ENCODE measurements at places on chromosomes 2 and 18. TPM values are rescaled to one million over a fixed set of nuclear protein-coding genes. Genes with fewer than 3 reads are reported as not detected.

CNRIP1 gene
- total RNA-seq: not detected

GRCh38 chr18:73087282-73087977 is 219.6 kb upstream of the NETO1 start:
- no peaks in the 10 kb centered on the region for H3K36me3 ChIP-seq
- no peak for DNase-seq
- H3K27ac ChIP-seq: no peak overlapping the region
- H3K27me3 ChIP-seq: no peaks in the 10 kb centered on the region
- no peak overlapping the region for H3K4me3 ChIP-seq

- no peak overlapping the region for H3K27ac ChIP-seq
- no peaks in the 10 kb centered on the region for H3K27me3 ChIP-seq
- no peaks in the 10 kb centered on the region for H3K4me1 ChIP-seq
These were observed 19.8 kb downstream of the CCDC68 start for GRCh38 chr18:54939361-54939917.

- no peaks in the 10 kb centered on the region for H3K27me3 ChIP-seq
- H3K4me1 ChIP-seq: no peaks in the 10 kb centered on the region
- H3K36me3 ChIP-seq: no peaks in the 10 kb centered on the region
- DNase-seq: no peak
These were observed 89.2 kb downstream of the DTNA start for GRCh38 chr18:34799291-34799690.

METAP1D gene
- 15.8 TPM for total RNA-seq

TDRD15 gene
- total RNA-seq: not detected

GRCh38 chr2:84631047-84631446 is 114.7 kb downstream of the DNAH6 start:
- no peaks in the 10 kb centered on the region for H3K4me1 ChIP-seq
- no peaks in the 10 kb centered on the region for H3K27me3 ChIP-seq
- H3K27ac ChIP-seq: no peak overlapping the region
- no peak overlapping the region for H3K4me3 ChIP-seq

GRCh38 chr18:6962571-6963451 is 154.8 kb downstream of the LAMA1 start:
- no peaks in the 10 kb centered on the region for H3K36me3 ChIP-seq
- H3K4me1 ChIP-seq: no peaks in the 10 kb centered on the region
- H3K27me3 ChIP-seq: no peaks in the 10 kb centered on the region
- no peak for DNase-seq

- no peaks in the 10 kb centered on the region for H3K36me3 ChIP-seq
- peaks cover 51% of the 10 kb centered on the region for H3K4me1 ChIP-seq
These were observed 104.2 kb downstream of the ASAP2 start for GRCh38 chr2:9310798-9311197.

DNA sequence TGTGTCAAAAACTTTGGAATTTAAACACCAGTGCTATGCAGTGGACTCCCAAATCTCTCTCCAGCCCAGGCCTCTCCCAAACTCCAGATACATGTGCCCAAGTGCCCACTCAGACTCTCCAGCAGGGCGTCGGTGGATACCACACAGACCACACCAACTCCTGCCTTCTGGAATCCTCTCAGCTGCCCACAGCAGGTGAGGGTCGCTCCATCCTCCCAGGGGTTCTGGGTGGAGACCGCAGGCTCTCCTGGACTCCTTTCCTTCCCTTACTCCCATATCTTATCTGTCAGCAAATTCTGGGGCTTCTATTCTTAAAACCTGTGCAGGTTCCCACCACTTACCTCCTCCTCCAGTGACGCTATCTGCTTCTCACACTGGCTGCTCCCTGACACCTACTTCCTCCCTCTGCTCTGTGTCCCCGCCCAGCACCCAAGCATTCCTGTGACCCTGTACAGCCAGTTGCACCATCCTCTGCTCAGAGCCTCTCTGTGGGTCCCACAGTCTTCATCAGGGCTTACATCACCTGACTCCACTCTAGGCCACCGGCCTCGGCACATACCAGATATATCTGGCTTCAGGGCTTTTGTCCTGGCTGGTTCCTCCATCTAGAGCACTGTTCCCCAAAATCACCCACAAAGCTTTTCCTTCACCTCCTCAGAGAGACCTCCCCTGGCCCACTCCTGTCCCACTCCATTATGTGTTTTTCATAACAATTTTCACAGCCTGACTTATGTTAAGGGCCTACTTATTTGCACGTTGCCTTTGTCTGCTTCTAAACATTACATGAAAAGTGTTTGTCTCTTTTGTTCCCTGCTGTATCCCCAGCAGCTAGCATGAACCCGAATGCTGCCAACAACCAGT is 2.6 kb upstream of the IMP4 start:
- H3K36me3 ChIP-seq: peaks cover 10% of the 10 kb centered on the region
- no peak overlapping the region for H3K27ac ChIP-seq
- no peak overlapping the region for H3K4me3 ChIP-seq
- H3K4me1 ChIP-seq: peaks cover 31% of the 10 kb centered on the region
- no peak for DNase-seq
- no peaks in the 10 kb centered on the region for H3K27me3 ChIP-seq

GRCh38 chr2:170969030-170969429 is 40.0 kb downstream of the GORASP2 start:
- H3K36me3 ChIP-seq: peaks cover 14% of the 10 kb centered on the region
- H3K27me3 ChIP-seq: no peaks in the 10 kb centered on the region
- H3K4me3 ChIP-seq: no peak overlapping the region
- no peak overlapping the region for H3K27ac ChIP-seq

GRCh38 chr2:157377861-157378260 is 52.2 kb upstream of the ERMN start:
- no peaks in the 10 kb centered on the region for H3K4me1 ChIP-seq
- DNase-seq: no peak
- no peaks in the 10 kb centered on the region for H3K36me3 ChIP-seq
- no peaks in the 10 kb centered on the region for H3K27me3 ChIP-seq

GATA6 gene
- 3.3 TPM for total RNA-seq

DNA sequence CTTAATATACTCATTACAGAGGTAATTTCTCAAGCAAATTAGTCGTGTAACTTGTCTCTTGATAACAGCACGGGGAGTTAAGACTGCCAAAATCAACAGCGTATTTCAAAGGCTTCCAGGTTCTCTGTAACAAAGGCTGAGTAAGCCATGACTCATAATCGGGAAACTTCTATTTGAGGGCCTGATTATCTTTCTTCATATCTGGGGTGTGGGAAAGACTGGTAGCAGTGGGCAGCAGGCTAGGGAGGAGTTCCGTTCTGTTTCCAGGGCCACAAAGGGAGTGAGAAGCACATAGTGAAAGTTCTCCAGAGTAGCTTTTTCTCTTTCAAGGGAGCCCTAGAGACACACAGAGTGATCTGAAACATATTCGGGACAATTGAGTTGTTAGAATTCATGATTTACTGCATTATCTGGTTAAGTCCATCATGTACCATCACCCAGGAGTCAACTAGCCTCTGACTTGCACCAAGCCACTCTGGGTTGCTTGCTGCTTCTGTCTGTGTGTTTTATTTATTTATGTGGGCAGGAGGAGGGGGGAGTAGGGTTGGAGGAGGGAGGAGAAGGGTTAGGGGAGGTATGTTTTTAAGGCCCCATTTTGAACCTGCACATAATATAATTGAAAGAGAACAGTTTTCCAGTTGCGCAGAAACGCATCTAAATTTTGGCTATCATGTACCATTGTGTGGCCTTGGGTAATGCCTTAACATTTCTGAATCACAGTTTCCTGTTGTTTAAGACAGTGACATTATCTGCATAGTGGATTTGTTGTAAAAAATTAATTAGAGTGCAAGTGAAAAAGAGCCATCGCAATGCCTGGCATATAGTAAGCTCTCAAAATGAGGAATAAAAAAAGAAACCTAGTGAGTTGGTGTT is 80.5 kb upstream of the ITPRID2 start:
- no peaks in the 10 kb centered on the region for H3K36me3 ChIP-seq
- no peaks in the 10 kb centered on the region for H3K27me3 ChIP-seq
- H3K4me1 ChIP-seq: peaks cover 88% of the 10 kb centered on the region
- DNase-seq: peak; percentile 98
- no peak overlapping the region for H3K4me3 ChIP-seq

- no peaks in the 10 kb centered on the region for H3K4me1 ChIP-seq
- no peaks in the 10 kb centered on the region for H3K36me3 ChIP-seq
- no peak overlapping the region for H3K4me3 ChIP-seq
These were observed 56.0 kb downstream of the HDAC4 start for GRCh38 chr2:239344857-239345216.

ZBTB7C gene
- total RNA-seq: 0.37 TPM

DNA sequence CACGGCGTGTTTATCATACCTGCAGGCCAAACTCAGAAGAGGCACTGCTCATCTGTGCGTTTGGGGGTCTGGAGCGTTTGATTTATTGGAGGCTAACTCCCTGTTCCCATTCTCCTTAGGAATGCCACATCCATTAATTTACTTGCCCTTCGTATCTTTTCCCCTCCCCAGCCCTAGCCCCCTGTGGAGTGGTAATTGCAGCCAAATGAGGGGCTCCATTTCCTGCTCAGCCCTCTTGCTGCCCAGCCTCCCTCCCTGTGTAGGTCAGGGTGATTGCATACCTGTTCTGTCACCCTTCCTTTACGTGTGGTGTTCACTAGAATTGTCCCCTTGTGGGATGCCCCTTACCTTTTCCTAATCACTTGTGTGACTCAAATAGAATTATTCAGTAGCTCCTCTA is 120.4 kb downstream of the MAP3K20 start:
- no peaks in the 10 kb centered on the region for H3K36me3 ChIP-seq
- H3K4me3 ChIP-seq: no peak overlapping the region
- H3K27me3 ChIP-seq: no peaks in the 10 kb centered on the region
- no peak for DNase-seq
- no peak overlapping the region for H3K27ac ChIP-seq

DNA sequence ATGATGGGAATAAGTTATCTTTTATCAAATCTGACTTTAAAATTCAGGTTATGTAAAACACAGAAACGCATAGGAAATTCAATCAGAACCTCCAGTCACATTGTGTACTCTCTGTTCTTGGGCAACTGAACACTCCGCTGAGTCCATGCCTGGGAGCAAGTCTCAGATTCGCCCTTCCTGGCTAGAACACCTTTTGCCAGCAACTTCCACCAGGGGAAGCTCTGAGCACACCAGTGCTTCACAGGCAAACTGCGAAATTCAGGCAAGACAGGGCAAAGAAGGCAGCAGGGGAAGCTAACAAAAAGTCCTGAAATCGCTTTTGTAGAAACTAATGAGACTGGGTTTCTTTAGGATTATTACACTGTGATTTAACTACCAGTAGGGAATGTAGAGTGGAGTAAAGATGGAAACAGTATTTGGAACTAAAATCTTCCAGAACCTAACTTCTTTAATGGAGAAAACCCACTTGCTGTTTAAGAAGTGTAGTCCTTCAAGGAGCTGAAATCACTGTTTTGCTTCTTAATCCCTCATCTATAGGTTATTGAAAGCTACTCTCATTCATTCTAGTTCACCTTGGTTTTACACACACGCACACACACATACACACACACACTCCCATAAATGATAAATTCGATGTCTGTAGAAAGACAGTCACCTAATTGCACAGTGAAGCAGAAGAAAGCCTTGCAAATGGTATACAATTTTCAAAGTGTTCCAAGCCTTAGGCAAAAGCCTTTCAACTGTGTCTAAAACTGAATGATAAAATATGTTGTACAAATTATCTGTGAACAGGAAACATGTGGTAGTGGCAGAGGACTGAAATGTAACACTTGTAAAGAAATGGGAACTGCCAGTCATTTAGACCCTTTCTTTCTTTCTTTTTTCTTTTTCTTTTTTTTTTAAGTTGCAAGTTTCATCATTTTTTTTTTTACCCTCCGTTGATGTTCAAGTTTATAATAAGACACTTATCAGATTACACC is 214.5 kb downstream of the TMEM182 start:
- H3K27ac ChIP-seq: no peak overlapping the region
- H3K4me3 ChIP-seq: no peak overlapping the region
- no peaks in the 10 kb centered on the region for H3K36me3 ChIP-seq

- no peak overlapping the region for H3K4me3 ChIP-seq
- H3K27me3 ChIP-seq: no peaks in the 10 kb centered on the region
- H3K4me1 ChIP-seq: no peaks in the 10 kb centered on the region
- DNase-seq: no peak
- H3K36me3 ChIP-seq: no peaks in the 10 kb centered on the region
- no peak overlapping the region for H3K27ac ChIP-seq
These were observed 52.6 kb downstream of the SLC40A1 start for GRCh38 chr2:189527812-189528592.

DNA sequence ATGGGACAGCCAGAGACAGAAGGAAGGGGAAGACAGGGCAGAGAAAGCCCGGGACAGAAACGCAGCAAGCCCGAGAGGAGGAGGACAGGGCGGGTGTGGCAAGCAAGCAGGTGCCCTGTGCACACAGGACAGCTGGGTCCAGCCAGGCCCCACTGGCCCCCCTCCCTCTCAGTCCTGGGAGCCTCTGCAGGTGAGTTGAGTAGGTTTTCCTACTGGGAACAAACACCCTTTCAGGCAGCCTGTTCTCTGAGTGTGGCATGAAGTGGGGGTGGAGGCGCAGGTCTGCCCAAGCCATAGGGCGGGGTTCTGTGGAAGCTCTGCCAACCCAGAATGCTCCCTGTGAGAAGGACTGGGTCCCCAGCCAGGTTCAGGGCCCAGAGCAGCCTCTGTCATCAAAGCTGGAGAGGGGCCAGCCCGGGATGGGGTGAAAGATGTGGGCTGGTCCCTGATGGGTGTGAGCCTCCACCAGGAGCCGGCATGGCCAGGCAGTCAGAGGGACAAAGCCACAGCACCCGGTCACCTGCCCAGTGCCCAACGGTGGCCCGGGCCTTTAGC is 129.4 kb downstream of the TFCP2L1 start:
- H3K27ac ChIP-seq: no peak overlapping the region
- H3K27me3 ChIP-seq: no peaks in the 10 kb centered on the region
- no peaks in the 10 kb centered on the region for H3K36me3 ChIP-seq
- no peak for DNase-seq
- no peaks in the 10 kb centered on the region for H3K4me1 ChIP-seq

SNORC gene
- 14.0 TPM for total RNA-seq

DNA sequence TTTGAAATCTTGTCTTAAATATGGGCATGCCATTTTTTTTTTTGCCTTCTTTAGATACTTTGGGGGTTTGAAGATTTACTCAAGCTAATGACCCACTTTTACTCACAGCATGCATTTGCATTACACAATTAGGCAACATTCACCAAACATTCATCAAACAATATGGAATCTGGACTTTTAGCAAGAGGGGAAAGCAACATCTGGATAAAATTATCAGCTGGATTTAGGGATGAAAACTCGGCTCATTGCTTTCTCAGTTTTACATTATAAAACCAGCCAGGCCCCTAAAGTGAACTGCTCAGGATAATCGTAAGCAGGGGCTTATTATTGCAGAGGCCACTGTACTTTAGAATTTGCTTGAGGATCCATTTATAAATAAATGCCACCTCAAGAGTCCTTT is 44.7 kb downstream of the SOX11 start:
- H3K36me3 ChIP-seq: no peaks in the 10 kb centered on the region
- H3K27me3 ChIP-seq: no peaks in the 10 kb centered on the region
- no peak for DNase-seq
- H3K4me3 ChIP-seq: no peak overlapping the region
- H3K4me1 ChIP-seq: no peaks in the 10 kb centered on the region

DNAJC5G gene
- total RNA-seq: 2.5 TPM

Data from HCT116 (cell line).